ENCODE measurements at places on chromosomes 3 and 15.

- DNase-seq, result no peak
Observed at GRCh38 chr3:28012830-28013229, 228.6 kb upstream of the CMC1 start.

DNA sequence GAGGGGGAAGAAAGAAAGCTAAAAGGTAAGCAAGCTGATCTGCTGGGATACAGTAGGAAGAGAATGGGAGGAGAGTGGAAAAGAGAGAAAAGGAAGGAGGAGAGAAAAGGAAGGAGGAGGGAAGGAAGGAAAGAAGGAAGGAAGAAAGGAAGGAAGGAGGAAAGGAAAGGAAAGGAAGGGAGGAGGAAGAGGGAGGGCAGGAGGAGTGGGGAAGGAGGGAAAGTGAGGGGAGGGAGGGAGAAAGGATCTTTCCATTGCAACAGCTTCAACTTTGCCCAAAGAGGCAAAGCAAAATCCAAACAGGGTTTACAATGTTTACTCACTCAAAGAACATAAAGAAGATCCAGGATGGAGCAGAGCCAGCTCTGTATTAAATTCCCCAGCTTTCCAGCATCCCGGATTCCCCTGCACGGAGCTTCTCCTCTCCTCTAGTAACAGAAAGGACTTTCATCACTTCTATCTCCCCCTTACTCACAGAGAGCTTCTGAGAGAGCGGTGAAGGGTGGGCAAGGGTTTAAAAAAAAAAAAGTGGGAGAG is 494.2 kb upstream of the PROK2 start:
- no peak for DNase-seq

DNA sequence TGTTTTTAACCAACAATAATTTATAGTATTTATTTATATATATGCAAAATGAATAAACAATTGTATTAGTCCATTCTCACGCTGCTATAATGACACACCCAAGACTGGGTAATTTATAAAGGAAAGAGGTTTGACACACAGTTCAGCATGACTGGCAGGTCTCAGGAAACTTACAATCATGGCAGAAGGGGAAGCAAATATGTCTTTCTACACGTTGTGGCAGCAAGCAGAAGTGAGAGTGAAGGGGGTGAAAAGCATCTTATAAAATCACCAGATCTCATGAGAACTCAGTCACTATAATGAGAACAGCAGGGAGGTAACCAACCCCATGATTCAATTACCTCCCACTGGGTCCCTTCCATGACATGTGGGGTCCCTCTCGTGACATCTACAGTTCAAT is 162.8 kb upstream of the SLITRK3 start:
- DNase-seq, result no peak

GRCh38 chr15:58285921-58286278 is 145.9 kb upstream of the LIPC start:
- no peak for DNase-seq

- DNase-seq, result no peak
Observed at GRCh38 chr3:117408811-117409210, 699.2 kb downstream of the TUSC7 start.

GRCh38 chr3:14423963-14424362 is 21.6 kb downstream of the SLC6A6 start:
- no peak for DNase-seq

DNA sequence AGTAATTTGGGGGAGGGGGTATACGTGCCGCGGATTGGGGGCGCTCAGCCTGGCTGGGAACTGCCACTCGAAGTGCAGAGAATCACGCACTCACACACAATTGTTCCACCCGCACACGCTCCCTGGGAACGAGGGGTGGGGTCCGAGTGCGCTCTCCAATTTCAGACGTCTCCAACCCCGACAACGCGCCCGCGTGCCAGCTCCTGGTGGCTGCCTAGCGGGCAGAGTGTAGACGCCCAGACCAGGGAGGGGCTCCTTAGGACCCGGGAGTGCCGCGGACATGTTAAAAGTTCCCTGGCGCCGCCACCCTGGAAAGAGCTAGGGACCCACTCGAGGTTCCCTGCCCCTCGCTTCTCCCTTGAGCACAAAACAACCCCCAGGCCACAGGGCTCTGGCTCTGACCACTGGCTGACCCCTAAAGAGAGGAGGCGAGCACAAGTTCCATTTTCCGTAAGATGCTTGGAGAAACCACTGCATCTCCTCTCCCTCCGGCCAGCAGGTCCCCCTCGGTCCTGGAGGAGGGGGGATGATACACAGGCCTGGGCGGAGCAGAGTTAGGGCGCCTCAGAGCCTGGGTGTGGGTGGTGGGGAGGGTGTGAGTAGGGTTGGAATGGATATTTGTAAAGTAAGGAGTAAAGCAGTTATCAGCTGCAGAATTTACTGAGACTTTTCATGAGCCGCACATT is 894 bp upstream of the ANKRD63 start:
- no peak for DNase-seq

DNA sequence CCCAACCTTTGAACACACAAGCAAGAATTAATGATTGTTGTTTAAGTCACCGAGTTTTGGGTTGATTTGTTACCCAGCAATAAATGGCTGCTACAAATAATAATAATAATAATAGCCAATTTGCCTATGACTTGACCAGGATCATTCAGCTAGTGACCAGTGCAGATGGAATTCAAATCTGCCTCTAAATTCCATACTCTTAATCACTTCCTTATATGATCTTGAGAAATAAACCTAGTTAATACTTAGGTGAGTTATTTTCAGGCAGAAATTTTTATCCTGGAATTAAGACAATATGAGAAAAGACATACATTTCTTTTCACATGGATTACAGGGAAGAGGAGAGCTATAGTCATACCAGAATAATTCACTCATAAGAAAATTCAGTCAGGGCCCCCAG is 116.0 kb upstream of the GALNT15 start:
- no peak for DNase-seq

- no peak for DNase-seq
Observed at GRCh38 chr3:46861605-46862368, 1.5 kb downstream of the MYL3 start.

DNA sequence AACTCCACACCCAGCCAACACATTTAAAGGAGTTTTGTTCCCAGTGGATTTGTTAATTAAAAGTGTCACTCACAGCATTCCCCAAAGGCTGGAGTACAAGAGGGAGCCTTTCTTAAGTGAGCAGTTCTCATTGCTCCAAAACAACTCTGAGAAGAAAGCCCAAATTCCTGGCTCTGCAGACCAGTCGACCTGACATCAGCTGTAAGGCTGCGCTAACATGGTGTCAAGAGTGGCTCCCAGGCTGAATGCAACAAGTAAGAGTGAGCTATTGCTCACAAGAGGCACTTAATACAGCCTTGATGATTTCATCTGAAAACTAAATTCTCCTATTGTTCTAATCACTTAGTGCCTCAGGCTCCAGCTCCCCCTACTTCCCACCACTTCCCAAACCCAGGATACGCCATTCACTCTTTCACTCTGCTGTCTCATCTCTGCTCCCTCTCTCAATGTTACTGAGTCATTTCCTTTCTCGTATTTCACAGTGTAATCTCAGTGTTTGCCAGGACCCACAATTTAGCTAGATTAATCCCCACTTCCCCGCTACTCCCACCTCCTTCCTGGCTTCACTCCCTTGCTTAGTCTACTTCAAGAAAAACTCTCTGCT is 81.8 kb downstream of the WWTR1 start:
- DNase-seq, result peak; percentile 38

- DNase-seq, result no peak
Observed at GRCh38 chr3:55484191-55484689, 2.9 kb downstream of the WNT5A start.

GRCh38 chr3:197149-197827 is 725 bp downstream of the CHL1 start:
- no peak for DNase-seq

- no peak for DNase-seq
Observed at GRCh38 chr15:96320107-96320506, 10.4 kb upstream of the NR2F2 start.

GRCh38 chr3:39707314-39707909 is 102.0 kb upstream of the MYRIP start:
- DNase-seq, result peak; percentile 25

DNA sequence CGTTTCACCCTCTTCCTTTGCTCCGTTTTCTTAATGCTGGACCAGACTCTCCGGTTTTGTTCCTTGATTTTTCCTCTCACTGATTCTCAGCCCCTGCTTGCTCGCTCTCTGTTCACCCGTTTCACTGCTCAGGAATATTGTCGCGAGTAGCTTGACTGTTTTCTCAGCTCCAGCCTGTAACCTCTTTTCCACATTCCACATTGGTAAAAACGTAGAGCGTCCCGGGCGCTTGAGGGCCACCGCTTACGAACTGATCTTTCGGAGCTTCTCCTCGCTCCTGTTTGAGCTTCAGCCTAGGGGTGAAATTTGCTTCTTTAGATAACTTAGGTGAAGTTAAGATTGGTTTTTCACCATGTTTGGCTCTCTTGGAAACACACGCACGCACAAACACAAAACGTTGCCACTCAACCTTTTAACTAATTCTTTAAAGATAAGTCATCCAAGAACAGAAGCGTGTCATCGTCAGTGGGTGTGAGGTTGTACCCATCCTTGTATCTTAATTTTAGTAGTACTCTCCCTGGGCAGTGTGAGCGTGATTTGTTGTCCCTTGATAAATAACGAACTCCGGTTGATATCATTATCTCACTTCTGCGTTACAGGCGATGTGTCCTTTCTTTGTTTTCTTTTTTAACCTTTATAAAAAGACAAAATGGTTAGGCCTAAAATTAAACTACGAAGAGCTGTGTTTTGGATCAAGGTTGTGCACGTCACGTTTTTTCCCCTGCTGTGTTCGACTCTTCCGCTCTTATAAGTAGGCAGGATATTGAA is 1.0 kb downstream of the PAK2 start:
- DNase-seq, result peak; percentile 50

- DNase-seq, result no peak
Observed at GRCh38 chr15:65900488-65900887, 31.2 kb downstream of the RAB11A start.
